Stimulated activated CD8-positive, alpha-beta memory T cell treated with anti-CD3 and anti-CD28 coated beads, Interleukin-2, amount 100 ng/mL, for 1 hour (primary cell): ENCODE measurements at places on chromosomes 12 and 14.

DNA sequence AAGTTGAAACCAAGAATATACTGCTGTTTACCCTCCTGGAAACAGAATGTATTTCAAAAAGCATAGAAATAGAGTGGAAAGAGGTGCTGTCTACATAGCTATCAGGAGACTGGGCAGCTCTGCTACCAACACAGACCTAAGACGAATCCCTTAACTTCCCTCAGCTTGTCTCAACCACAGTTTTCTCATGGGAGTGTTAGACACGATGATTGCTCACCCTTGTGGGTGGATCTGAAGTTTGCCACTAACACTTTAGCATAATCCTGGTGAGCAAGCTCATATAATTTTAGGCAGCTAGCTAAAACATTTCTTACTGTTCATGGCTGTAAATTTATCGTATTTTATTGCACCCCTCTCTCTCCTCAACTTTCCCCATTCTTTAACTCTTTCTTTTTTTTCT, 38.5 kb downstream of the C12orf75 start:
- no peak for DNase-seq

DNA sequence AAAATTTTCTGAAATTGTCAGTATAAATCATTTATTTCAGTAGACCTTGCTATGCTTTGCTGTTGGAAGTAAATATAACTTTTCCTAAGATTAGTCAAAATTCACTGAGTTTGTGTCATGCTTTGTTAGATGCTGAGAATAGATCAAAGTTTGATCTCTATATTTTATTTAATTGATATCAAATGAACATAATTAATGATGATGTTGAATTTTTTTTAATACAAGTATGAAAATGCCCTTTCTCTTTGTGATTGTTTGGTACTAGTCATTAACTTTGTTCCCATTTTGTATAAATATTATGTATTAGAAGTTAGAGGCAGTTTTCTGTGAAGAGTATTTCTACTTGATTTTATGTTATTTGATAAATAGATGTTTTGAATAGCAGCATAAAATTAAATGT, 45.7 kb downstream of the CCDC91 start:
- no peak for DNase-seq

GRCh38 chr12:50506753-50507473, 2.1 kb downstream of the DIP2B start:
- DNase-seq: no peak

- no peak for DNase-seq
Observed at GRCh38 chr12:58509116-58509885, 411.0 kb downstream of the LRIG3 start.

DNA sequence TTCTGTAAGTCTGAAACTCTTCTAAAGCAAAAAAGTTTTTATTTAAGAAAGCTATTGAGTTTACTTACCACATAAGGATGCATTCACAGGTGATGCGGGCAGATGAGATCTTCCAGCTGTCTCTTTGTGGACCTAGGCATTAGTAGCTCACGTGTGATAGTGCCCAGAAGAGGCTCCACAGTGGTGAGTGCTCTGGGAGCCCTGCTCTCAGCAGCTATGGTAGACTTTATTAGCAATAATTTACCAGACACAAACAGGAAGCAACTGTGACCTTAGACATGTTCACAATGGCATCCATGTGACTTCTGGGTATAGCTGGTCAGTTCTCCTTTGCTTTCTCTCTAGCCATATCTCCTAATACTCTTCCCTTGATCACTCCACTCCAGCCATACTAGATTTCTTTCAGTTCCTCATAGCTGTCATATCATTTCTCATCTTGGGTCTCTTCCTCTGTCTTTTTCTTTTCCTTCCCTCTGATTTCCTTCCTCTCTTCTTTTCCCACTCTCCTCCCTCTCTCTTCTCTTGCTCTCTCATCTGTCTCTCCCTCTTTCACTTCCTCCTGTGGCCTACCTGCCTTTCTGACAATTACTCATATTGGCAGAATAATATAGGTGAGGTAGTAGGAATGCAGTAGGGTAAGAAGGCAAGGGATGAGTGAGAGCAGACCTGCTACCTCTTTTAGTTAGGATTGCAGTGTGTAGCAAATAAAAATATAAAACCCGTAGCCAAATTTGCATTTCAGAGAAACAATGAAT, 75.2 kb upstream of the SCAF11 start:
- DNase-seq: no peak

- no peak for DNase-seq
Observed at GRCh38 chr12:89927226-89927698, 218.6 kb upstream of the ATP2B1 start.

DNA sequence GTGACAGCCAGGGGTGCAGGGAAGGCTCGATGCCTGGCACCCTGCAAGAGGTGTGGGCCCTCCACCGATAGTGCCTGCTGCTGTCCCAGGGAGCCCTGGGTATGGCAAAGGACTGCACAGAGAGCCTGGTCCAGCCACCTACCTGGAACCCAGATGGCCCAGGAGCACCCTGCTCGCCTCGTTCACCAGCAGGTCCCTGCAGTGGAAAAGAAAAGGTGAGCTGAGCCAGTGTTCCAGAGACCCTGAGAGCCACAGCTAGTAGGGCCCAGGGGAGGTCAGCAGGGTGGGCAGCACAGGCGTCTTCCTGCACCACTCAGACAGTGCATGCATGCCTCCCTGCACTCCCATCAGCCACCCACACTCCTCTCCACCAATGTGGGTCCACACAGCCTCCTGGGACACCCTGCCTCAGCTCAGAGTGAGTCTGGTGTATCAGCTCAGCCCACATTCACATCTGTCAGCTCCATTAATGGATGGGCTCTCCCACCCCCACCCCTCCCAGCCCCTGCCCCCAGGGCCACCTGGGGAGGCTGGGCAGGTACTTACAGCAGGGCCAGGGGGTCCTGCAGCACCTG, 20.2 kb downstream of the TMEM106C start:
- DNase-seq: no peak

DNA sequence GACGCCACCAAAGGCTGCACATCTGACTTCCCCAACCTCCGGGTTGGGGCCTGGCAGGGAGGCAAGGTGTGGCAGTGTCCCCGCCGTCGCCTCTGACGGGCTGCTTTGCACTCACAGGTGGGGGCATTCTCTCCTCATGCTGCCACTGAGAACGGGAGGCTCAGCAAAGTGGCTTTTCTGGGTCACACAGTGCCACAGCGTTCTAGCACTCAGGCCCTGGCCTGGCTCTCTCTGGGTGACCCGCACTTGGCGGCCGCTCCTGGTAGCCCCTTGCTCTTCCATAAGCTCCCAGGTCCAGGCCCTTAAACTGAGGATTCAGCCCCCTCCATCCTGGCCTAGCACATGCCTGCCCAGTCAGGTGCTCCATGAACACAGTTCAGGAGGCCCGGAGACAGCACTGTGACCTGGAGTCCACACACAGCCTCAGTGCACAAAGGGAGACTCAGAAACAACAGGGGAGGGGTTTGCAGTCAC, 25.2 kb downstream of the SERPINA1 start:
- DNase-seq: no peak

DNA sequence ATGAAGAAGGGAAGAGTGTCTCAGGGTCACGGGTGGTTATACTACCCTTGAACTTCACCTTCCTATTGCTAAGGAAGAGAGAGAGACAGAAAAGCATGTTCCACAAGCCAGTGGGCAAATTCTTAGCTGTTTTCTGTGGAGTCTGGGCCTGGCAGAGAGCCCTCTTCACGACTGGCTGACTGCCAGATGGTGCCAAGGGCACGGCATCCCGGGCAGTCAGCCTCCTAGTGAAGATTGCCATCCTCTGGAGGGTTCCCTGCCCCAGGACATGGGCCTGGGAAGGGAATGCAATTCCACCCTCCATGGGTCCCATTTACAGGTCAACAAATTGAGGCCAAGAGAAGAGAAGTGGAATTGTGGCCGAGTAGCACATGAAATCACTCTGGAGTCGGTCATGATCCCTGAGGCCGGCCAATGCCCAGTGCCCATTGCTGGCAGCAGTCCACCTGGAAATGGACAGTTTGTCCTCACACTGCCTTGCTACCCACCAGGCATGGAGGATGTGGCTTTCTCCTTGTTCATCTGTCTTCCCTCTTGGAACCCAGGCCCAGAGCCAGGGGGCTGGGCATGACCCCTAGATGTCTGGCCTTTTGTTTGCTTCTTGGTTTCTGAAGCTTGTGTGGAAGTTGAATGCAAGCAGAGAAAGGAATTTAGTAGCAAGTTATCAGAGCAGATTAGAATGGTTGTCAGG, 9.9 kb downstream of the TUNAR start:
- DNase-seq: no peak

GRCh38 chr12:120706029-120706428, 4.2 kb upstream of the UNC119B start:
- no peak for DNase-seq

DNA sequence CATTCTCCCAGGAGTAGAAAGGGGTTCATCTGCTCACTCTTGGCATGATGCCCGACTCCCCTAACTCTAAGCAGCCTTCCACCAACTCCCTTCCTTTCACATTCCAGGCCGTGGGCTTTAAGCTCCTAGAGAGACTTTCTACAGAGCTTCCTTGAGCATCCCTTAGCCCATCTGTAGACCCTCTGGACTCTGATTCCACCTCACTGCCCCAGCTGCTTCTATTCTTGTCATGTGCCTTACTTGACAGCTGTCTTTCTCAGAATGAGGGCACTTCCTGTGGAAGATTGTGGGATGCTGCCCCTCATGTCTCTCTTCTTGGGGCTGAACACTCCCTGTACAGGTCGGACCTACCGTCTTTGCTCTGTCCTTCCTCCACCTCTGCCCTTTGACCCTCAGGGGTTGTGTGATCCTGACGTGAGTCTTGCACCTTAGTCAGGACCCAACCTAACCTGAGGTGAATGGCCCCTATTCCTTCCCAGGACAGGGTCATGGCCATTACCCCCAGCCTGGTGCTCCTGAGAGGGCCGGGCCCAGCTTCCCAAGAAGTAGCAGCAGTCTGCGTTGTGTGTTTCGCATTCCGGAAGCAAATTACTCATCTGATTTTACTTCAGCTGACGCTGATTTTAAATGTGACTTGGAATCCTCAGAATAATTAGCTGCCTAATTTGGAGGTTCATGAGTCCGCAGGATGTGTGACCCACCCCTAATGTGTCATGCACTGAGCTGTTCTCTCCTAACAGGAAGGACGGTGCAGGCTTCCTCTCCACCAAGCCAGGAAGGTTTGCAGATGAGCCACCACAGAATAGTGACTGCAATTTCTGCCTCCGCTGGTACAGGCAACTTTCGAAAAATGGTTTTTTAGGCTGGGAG, 2.7 kb upstream of the GALNT6 start:
- DNase-seq: peak; percentile 34

DNA sequence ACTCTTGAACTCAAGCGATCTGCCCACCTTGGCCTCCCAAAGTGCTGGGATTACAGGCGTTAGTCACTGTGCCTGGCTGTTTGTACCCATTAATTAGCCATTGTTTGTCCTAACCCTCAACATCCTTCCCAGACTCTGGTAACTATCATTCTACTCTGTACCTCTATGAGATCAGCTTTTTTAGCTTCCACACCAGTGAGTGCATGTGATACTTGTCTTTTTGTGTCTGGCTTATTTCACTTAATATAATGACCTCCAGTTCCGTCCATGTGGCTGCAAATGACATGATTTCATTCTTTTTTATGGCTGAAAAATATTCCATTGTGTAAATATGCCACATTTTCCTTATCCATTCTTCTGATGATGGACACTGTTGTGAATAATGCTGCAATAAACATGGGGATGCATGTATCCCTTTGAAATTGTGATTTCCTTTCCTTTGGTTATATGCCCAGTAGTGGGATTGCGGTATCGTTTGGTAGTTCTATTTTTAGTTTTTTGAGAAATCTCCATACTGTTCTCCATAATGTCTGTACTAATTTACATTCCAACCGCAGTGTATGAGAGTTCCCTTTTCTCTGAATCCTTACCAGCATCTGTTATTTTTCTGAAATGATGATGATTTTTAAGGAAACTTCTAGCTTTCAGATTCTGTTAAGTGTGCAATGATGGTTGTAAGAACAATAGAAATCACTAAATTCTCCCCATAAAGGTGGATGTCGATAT, 6.7 kb upstream of the PPP4R3A start:
- no peak for DNase-seq

GRCh38 chr14:31142455-31143087, 65.0 kb downstream of the HECTD1 start:
- no peak for DNase-seq

- DNase-seq: no peak
Observed at GRCh38 chr14:90846511-90846910, 30.3 kb upstream of the TTC7B start.

DNA sequence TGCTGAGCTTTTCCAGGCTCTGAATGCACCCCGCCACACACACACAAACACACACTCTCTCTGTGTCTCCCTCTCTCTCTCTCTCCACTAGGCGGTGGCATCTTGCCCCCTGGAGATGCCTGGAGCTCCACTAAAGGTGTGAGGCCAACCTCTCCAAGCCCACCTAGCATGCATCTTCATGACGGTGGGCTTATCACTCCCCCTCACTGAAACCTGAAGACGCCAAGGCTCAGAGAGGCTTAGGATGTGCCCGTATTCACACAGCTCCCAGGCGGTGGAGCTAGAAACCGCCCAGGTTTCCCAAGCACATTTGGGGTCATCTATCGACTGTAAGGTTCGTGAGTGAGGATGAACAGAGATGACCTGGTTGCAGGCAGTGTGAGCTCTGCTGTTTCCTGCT, 42.6 kb upstream of the BCL11B start:
- no peak for DNase-seq

- DNase-seq: no peak
Observed at GRCh38 chr12:82942991-82943401, 256.3 kb downstream of the TMTC2 start.

- no peak for DNase-seq
Observed at GRCh38 chr14:58054100-58054499, 97.9 kb downstream of the ARMH4 start.

DNA sequence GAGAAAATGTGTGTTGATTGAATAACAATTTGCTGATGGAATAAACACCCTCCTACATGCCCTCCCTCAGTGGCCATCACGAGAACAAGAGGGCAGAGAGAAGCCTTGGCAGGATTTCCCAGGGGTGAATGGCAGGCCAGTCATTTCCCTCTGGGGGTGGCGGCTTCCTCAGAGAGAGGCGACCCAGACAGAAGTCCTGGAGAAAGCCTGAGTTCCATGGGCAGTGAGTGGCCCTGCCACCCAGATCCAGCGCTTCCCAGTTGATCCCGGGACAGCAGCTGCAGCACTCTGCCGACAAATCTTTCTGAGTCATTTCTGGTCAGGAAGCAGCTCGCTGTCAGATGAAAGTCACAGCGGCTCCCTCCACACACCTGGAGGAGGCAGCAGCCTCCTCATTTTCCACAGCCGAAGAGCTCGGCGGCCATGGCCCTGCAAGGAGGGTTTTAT, 123.0 kb downstream of the SCARB1 start:
- DNase-seq: no peak

DNA sequence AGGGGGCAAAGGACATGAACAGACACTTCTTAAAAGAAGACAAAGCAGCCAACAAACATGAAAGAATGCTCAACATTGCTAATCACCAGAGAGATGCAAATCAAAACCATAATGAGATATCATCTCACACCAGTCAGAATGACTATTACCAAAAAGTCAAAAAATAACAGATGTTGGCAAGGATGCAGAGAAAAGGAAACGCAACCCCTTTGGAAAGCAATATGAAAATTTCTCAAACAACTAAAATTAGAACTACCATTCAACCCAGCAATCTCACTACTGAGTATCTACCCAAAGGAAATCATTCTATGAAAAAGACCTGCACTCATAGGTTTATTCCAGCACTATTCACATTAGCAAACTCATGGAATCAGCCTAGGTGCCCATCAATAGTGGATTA, 25.6 kb downstream of the MDM1 start:
- DNase-seq: no peak

GRCh38 chr12:90292183-90292582, 583.5 kb upstream of the ATP2B1 start:
- no peak for DNase-seq

- DNase-seq: no peak
Observed at GRCh38 chr14:65502676-65503124, 90.2 kb downstream of the FUT8 start.

- peak; percentile 54 for DNase-seq
Observed at GRCh38 chr14:75982266-75983018, 647 bp upstream of the TGFB3 start.
